Mucosa of gallbladder (tissue), 1 donor: ENCODE measurements at places on chromosomes 13 and 19. TPM values are rescaled to one million over a fixed set of nuclear protein-coding genes. Genes with fewer than 3 reads are reported as not detected.

Gene JAK3
- 13.4 TPM for total RNA-seq

GRCh38 chr19:49327878-49328544, 3.0 kb upstream of the SLC6A16 start:
- DNase-seq, result no peak

- no peak for DNase-seq
Measured at GRCh38 chr13:47904241-47904640, 96.8 kb downstream of the SUCLA2 start.

Gene SBNO2
- 64.1 TPM for total RNA-seq

Gene REEP6
- total RNA-seq, result 80.5 TPM
